ENCODE measurements at places on chromosomes 2 and 18. TPM values are rescaled to one million over a fixed set of nuclear protein-coding genes. Genes with fewer than 3 reads are reported as not detected.

The AMER3 gene
- polyA plus RNA-seq, result 0.70 TPM

The LINC00305 gene
- not detected for polyA plus RNA-seq

The PFN4 gene
- polyA plus RNA-seq, result not detected

The FMNL2 gene
- 22.4 TPM for polyA plus RNA-seq

The EPB41L5 gene
- 2.8 TPM for polyA plus RNA-seq

The SERPINB4 gene
- not detected for polyA plus RNA-seq

The OR6B2 gene
- polyA plus RNA-seq, result not detected

The SCN7A gene
- 0.34 TPM for polyA plus RNA-seq

The GALNT13 gene
- polyA plus RNA-seq, result 17.3 TPM

The NYAP2 gene
- 0.43 TPM for polyA plus RNA-seq

The WNT10A gene
- not detected for polyA plus RNA-seq

The PDE11A gene
- not detected for polyA plus RNA-seq

The CCDC68 gene
- not detected for polyA plus RNA-seq

The ABHD1 gene
- polyA plus RNA-seq, result not detected

The COL4A3 gene
- 1.3 TPM for polyA plus RNA-seq

The SLC30A3 gene
- polyA plus RNA-seq, result not detected
